ENCODE measurements at places on chromosomes 3 and 15.

GRCh38 chr15:57213862-57214261 is 162.4 kb upstream of the CGNL1 start:
- no peak for DNase-seq

DNA sequence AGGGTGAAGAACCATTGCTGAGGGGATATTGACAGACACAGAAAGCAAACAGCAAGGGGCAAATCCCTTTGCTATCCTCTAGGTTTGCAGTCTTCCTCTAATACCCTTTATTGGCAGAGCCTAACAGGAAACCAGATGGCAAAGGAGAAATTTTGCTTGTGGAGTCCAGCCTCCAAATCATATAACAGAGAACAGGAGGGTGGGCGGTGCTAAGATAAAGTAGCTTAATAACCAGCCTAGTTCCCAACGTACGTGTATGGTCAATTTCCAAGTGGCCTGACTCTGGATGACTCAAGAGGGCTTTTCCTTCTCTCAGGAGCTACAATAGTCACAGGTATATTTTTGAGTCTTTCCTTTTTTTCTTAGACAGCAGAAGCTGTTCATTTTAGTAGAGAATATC is 404.5 kb downstream of the PDCD6IP start:
- DNase-seq = no peak

DNA sequence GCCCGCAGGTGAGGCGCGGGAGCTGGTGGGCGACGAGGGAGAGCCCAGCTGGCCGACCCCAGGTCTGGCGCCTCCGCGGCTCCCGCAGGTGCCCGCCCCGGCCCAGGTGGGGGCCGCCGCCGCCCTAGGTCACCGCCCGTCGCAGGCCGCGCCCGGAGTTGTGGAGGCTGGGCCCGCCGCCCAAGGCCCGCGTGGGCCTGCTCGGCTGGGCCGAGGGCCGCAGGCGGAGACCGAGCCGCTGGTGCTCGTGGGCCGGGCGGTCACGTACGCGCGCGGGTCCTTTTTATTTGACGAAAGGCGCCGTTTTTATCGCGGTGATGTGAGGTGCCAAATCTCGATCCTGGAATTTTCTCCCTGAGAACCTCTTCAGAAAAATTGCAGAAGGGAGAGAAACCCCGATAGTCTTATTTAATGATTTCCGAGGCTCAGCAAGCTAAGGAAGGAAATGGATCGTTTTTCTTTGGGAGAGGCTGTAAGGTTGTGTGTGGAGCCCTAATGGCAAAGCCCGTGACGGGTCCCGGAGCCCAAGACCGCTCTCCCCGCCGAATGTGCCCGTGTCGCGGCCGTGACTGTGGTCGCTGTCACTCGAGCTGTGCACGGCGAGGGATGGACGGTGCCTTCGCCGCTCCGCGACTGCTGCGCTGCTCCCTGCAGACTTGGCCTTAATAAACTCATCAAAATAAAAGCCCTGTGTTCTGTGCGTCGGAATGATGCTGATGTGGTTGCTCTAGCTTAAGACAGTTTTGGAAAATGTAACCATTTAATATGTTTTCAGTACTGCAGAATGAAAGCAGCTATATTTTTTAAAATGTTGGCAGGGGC is 612 bp downstream of the APPL1 start:
- DNase-seq = peak; percentile 58

DNA sequence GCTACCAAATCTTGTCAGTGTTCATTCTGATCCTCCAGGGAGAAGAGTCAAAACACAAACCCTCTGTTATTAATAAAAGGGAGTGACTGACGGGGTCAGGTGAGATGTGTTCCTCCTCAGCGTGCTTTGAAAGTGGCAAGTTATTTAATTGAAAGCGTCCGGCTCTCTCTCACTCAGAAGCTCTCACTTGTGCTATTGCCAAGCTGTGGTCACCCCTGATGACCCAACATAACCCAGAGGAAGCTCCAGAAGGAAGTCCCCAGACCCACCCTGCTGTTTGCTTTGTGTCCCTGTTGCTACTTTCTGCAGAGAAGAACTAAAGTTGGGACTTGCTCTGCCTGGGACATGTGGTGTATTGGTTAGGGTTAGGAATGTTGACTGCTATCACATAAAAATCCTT is 235.6 kb downstream of the EDEM1 start:
- DNase-seq = peak; percentile 59

- no peak for DNase-seq
These were observed 12.9 kb downstream of the OPA1 start for GRCh38 chr3:193605876-193606275.

GRCh38 chr3:118641608-118642007 is 393.0 kb downstream of the IGSF11 start:
- DNase-seq = no peak

GRCh38 chr3:124648551-124648950 is 81.7 kb upstream of the UMPS start:
- DNase-seq = no peak

- no peak for DNase-seq
These were observed 29.4 kb upstream of the ACAD9 start for GRCh38 chr3:128849911-128850455.

- DNase-seq = no peak
These were observed 31.2 kb downstream of the BCHE start for GRCh38 chr3:165805946-165806561.

DNA sequence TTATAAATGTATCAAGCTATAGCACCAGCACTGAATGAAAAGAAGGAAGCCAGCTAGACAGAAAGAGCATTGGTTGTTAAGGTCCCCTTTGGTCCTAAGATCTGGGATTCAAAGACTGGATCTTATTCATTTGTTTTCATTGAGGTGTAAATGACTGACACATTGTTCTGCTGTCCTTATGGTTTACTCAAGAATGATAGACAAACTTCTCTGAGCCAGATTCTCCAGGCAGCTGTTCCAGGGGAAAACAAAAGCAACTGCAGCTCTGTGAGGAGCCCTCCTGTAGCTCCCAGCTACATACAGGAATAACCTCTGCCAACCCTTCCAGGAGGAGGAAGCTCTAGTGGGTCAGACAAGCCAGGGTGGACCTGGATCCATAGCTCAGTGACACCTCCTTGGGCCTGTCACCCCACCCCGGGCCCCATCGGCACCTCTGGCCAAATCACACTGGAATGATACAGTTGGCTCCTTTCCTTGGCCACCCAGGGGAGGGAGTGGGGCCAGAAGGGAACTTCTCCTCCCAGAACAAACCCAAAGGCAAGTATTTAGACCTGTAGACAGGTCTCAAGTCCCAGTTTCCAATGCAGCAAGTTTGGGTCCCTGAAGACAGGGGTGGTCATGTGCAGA is 57.8 kb downstream of the ZNF621 start:
- no peak for DNase-seq

DNA sequence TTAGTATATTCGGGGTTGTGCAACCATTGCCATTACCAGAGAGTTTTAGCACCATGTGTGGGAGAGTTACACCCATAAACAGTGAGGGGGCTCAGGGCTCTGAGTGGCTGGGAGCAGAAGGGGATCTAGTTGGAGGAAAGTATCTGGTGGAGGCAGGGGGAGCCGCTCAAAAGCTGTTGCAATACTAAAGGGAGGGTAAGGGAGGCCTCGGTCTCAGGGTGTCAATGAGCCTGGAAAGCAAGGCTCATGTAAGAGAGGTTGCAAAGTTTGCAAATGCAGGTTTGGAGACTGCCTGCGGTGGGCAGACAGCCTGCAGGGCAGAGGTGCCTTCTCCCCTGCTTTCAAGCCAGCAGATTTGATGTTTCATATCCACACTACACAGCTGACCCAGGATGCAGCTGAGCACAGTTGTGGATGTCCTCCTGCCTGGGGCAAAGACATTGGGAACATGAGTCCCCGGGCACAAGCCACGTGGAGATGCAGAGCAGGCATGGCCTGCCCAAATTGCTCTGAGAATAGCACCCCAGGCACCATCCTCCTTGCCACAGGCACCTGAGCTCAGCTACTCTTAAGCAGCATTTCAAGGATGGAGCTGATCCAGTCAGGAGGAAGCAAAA is 181.4 kb downstream of the TLE3 start:
- no peak for DNase-seq

DNA sequence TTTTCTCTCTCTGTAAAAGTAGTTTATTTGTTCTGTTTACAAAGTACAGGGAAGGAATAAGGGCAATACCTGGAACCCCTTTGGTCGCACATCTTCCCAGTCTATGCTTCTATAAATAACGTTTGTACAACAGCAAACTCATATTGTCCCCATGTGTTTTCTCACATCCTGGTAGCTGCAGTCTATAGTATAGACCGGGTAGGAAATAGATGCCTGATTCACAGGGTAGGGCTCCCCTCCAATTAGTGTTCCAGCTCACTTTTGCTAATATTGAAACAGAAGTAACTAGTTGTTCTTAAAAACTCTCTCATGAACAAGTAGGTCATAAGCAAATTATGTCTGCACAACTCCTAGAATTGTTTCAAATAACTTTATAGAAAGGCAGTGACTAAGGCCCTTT is 17.7 kb downstream of the ATG7 start:
- DNase-seq = no peak

- DNase-seq = no peak
These were observed 124.3 kb downstream of the ZNF280D start for GRCh38 chr15:56608993-56609392.

All from aorta (tissue), 5 donors.